H9 (cell line): ENCODE measurements at places on chromosomes 7 and 10.

GRCh38 chr7:64625114-64626082 is 40.5 kb upstream of the ZNF107 start:
- H3K27ac ChIP-seq, result no peak overlapping the region
- H3K27me3 ChIP-seq, result no peaks in the 10 kb centered on the region
- DNase-seq, result no peak
- H3K4me1 ChIP-seq, result no peaks in the 10 kb centered on the region
- H3K4me3 ChIP-seq, result no peak overlapping the region

GRCh38 chr10:97063983-97064837 is 121.5 kb downstream of the SLIT1 start:
- no peaks in the 10 kb centered on the region for H3K4me1 ChIP-seq
- no peak overlapping the region for H3K27ac ChIP-seq
- H3K27me3 ChIP-seq, result no peaks in the 10 kb centered on the region

- no peak overlapping the region for H3K27ac ChIP-seq
- H3K27me3 ChIP-seq, result peaks cover 87% of the 10 kb centered on the region
- H3K4me3 ChIP-seq, result no peak overlapping the region
- DNase-seq, result peak; percentile 46
- H3K36me3 ChIP-seq, result no peaks in the 10 kb centered on the region
These were observed 4.8 kb downstream of the MNX1 start for GRCh38 chr7:157005456-157006204.

- no peak overlapping the region for H3K27ac ChIP-seq
- H3K4me3 ChIP-seq, result no peak overlapping the region
- H3K27me3 ChIP-seq, result no peaks in the 10 kb centered on the region
- H3K4me1 ChIP-seq, result no peaks in the 10 kb centered on the region; the same call in 1 of the 2 replicates
- DNase-seq, result peak; percentile 82
These were observed 369.5 kb downstream of the IPMK start for GRCh38 chr10:57898231-57898630.

GRCh38 chr7:112448891-112449290 is 1.4 kb upstream of the IFRD1 start:
- H3K36me3 ChIP-seq, result peaks cover 1% of the 10 kb centered on the region; the same call in 1 of the 3 replicates
- no peak overlapping the region for H3K27ac ChIP-seq
- DNase-seq, result no peak
- H3K4me3 ChIP-seq, result no peak overlapping the region

DNA sequence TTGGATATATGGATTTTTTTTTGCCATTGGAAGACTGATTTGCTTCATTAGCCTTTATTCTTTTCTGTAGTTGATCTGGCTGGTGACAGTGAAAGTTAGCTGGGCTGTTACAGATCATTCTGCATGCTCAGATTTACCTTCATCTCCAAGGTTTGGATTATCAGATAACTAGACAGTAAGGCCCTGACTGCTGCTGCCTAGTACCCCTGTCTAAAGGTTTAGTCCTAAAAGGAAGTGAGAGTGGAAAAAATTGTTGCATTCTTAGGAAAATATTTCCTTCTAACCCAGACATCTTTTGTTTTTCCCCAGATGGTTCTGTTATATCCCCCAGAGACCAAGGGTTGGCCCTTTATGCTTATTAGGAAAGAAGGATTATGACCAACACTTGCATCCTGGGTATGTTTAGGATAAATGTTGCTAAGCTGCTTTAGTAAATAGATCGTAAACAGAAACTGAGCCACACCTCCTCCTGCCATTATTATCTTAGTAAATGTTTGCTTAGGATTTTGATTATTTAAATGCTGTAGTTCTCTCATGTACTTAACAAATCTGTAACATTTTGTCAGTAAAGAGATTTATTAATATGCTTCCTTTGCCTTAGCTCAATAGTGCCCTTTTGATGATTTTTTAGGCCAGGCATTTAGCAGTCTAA is 44.4 kb downstream of the MCU start:
- no peaks in the 10 kb centered on the region; the same call in 1 of the 2 replicates for H3K4me1 ChIP-seq
- H3K27ac ChIP-seq, result no peak overlapping the region
- no peaks in the 10 kb centered on the region for H3K27me3 ChIP-seq
- DNase-seq, result no peak
- H3K36me3 ChIP-seq, result no peaks in the 10 kb centered on the region
- H3K4me3 ChIP-seq, result no peak overlapping the region

DNA sequence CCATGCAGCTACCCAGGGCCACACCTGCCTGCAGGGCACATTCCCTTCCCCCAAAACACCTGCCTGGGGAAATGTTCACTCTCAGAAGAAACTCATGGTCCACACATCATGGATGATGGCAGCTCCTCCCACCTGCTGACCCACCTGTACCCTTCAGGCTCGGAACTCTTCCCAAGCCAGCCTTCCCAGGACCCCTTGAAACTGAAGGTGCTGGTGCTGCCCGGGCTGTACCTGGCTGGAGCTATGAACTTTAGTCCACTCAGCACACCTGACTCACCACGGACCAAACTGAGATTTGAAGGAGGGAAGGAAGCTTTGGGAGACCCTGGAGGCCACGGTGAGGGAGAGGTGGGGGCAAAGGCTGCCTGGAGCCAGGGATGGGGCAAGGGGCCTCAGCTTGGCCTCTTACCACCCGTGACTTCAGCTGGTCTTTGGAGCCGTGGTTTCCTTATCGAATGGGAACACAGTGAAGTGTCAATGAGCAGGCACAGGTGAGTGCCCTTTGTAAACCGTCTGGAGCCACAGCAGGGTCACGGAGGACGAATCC is 30.1 kb upstream of the INPP5A start:
- no peak overlapping the region for H3K4me3 ChIP-seq
- no peaks in the 10 kb centered on the region for H3K4me1 ChIP-seq
- no peak overlapping the region for H3K27ac ChIP-seq
- no peaks in the 10 kb centered on the region for H3K27me3 ChIP-seq
- DNase-seq, result peak; percentile 13

DNA sequence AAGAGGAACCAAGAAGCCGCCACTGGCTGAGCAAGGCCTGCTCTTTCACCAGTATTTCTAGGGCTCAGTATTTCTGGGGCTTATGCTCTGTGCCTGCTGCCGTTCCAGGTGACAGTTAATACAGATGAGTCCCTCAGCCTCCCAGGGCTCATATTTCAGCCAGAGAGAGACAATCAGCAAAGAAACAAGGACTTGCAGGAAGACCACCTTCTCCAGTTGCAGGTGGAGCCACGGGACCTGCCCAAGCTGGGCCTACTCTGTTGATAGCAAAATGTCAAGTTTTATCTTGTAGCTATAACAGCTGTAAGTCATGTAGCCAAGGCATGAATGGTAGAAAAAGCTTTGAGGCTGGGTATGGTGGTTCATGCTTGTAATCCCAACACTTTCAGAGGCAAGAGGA is 42.7 kb downstream of the NPTX2 start:
- DNase-seq, result no peak
- no peak overlapping the region for H3K4me3 ChIP-seq
- no peaks in the 10 kb centered on the region for H3K36me3 ChIP-seq
- no peak overlapping the region for H3K27ac ChIP-seq
- no peaks in the 10 kb centered on the region for H3K27me3 ChIP-seq

GRCh38 chr7:70047891-70048448 is 449.7 kb downstream of the AUTS2 start:
- peaks cover 5% of the 10 kb centered on the region; the same call in 1 of the 2 replicates for H3K4me1 ChIP-seq
- no peaks in the 10 kb centered on the region for H3K36me3 ChIP-seq
- H3K27me3 ChIP-seq, result no peaks in the 10 kb centered on the region
- H3K4me3 ChIP-seq, result no peak overlapping the region
- peak; percentile 34 for DNase-seq

DNA sequence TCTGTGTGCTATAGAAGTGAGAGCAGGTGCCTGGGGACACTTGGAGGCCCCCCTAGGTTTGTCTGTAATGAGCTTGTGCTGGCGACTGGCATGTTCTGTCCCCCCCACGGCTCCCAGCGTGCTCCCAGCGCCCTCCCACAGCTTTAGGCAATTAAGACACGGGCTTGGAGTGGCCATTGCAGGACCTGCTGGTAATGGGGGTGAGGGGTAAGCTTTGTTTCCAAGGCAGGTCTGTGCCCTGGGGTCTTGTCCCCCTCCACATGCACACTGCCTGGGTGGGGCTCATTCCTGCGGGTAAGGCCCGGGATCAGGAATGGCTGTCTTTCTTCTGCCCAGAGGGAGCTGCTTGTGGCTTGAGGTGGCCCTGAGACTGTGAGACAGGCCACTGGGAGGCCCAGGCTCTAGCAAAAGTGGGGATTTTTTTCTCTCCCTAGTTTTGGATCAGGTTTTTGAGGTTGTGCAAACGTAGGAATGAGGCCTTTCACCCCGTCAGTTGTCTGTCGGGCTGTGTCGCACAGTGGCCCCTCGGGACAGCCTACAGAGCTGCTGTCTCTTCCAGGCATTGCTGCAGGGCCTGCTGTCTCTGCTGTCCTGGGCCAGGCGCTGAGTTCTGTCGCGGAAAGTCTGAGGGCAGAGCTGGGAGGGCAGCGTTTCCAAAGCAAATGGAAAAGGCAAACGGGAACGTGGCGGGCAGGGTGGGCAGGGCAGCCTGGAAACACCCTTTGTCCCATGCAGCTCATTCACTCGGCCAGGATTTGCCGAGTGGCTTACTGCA is 107.4 kb downstream of the LHPP start:
- no peak overlapping the region for H3K27ac ChIP-seq
- H3K4me1 ChIP-seq, result peaks cover 6% of the 10 kb centered on the region; the same call in 1 of the 2 replicates
- no peaks in the 10 kb centered on the region for H3K36me3 ChIP-seq
- no peak overlapping the region; the same call in 2 of the 3 replicates for H3K4me3 ChIP-seq
- no peak for DNase-seq

DNA sequence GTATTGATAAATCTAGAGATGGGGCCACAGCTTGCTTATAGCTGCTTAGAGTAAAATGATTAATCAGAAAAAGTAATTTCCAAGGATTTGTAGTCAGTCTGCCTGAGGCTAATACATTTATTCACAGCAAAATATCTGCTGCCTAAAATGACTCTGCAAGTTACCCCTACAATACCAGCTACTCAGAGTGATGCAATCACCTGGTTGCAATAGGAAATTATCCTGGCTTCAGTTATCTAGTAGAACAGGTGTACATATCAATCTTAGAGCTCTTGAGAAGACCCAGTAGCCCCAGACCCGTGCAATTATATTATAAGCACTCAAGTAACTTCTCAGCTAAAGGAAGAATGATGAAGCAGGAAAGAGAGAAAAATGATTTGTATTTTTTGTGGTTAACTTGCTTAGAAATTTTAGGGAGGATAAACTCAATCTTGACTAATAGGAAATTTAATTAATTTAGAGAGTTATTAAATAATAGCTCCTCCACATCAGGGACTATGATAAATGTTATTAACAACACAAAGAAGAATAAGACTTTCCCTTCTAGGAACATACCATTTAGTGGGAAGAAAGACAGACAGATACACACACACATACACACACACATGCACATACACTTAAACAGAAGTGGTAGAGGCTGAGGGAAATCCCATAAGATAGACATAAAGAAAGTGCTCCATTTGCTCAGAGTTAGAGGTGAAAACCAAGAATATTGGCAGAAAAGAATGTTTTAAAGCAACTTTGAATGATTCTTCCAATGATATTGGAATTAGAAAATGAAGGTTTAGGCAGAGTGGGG is 140.4 kb upstream of the PRSS1 start:
- H3K27ac ChIP-seq, result no peak overlapping the region
- DNase-seq, result no peak
- H3K36me3 ChIP-seq, result no peaks in the 10 kb centered on the region
- H3K4me1 ChIP-seq, result no peaks in the 10 kb centered on the region; the same call in 1 of the 2 replicates

DNA sequence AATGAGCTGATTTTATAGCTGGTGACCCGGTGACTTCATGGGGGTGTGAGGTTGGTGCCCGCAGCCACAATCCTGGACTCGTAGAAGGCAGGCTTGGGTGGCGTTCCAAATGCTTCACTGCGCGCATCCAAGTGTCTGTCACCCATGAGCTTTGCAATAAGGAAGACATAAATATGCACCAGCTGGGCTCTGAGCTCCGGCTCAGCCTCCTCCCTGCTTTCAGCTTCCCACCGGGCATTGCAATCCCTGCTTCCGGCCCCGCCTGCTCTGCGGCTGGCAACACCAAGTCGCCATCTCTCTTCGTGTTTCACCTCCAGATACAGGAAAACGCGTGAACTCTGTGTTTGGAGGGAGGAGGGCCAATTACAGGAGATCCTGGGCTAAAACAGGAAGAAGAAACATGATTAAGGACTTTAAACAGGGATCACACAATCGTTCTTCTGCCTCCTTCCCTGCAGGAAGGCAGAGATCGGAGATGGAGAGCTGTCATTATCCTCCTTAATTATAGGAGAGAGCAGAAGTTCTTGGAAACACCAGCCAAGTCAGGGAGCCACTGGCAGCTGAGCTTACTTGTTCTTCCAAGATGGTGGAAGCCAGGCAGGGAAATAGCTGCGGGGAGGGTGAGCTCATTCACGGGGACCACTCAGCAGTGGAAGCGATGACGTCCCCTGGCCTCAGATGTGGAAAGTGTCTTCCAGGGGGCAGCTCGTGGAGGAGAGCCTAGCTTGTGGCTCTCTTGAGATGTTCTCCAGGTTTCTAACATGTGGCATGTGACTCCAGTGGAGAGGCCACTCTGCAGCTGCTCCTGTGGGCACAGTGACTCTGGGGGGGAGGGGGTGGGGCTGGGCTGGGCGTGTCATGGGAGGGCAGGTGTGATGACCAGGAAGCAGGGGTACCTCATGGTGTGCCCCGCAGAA is 134.9 kb downstream of the CAMK1D start:
- H3K4me3 ChIP-seq, result no peak overlapping the region
- no peak for DNase-seq
- peaks cover 22% of the 10 kb centered on the region for H3K36me3 ChIP-seq
- H3K27ac ChIP-seq, result no peak overlapping the region
- H3K4me1 ChIP-seq, result peaks cover 5% of the 10 kb centered on the region; the same call in 1 of the 2 replicates
- no peaks in the 10 kb centered on the region for H3K27me3 ChIP-seq

DNA sequence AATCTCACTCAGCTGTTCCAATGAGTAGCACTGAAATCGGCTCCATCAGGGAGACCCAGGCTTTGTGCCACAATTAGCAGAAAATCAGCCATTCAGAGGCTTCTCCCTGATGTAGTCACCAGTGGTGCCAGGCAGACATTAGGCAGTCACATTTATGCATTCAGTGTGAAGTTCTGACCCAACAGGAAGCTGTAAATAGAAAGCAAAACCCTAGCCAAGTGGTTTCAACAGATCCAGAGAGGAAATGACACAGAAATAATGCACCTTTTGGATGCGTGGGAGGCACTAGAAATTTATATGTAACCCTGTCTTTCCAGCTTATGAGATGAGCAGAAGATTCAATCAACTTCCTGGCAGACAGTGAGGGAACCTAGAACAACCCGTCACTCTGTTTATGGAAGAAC is 186.4 kb downstream of the PDE1C start:
- no peaks in the 10 kb centered on the region for H3K4me1 ChIP-seq
- DNase-seq, result no peak
- 0 out of 2 replicates have a peak, but pooled peaks cover 3% of the 10 kb centered on the region for H3K36me3 ChIP-seq
- H3K27me3 ChIP-seq, result no peaks in the 10 kb centered on the region
- H3K4me3 ChIP-seq, result no peak overlapping the region
- H3K27ac ChIP-seq, result no peak overlapping the region

- no peaks in the 10 kb centered on the region for H3K36me3 ChIP-seq
- no peaks in the 10 kb centered on the region for H3K4me1 ChIP-seq
- no peak overlapping the region for H3K27ac ChIP-seq
- H3K27me3 ChIP-seq, result no peaks in the 10 kb centered on the region
- H3K4me3 ChIP-seq, result no peak overlapping the region
These were observed 609.7 kb downstream of the TNS3 start for GRCh38 chr7:46972205-46972604.

- H3K4me1 ChIP-seq, result peaks cover 4% of the 10 kb centered on the region; the same call in 1 of the 2 replicates
- peaks cover 19% of the 10 kb centered on the region for H3K36me3 ChIP-seq
- H3K27ac ChIP-seq, result no peak overlapping the region
- H3K27me3 ChIP-seq, result no peaks in the 10 kb centered on the region
- no peak for DNase-seq
These were observed 2.7 kb upstream of the HERPUD2 start for GRCh38 chr7:35697414-35698175.
